ENCODE measurements at places on chromosomes 12 and 14.

GRCh38 chr14:74213907-74214803 is 25.1 kb upstream of the VSX2 start:
- no peak for DNase-seq

- no peak for DNase-seq
Measured at GRCh38 chr14:77663293-77663692, 44.5 kb downstream of the ALKBH1 start.

GRCh38 chr12:92582475-92582874 is 120.3 kb upstream of the PLEKHG7 start:
- DNase-seq, result no peak

DNA sequence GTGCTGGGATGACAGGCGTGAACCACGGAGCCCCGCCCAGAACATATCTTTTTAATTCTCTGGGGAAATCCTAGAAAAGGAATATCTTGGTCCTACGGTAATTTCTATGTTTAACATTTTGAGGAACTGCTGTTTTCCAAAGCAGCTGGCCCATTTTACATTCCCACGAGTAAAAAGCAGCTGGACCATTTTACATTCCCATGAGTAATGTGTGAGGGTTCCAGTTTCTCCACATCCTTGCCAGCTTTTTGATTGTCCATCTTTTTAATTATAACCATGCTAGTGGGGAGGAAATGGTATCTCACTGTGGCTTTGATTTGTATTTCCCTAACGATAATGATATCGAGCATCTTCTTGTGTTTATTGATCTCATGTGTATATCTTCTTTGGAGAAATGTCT is 4.4 kb upstream of the P2RX4 start:
- no peak for DNase-seq

DNA sequence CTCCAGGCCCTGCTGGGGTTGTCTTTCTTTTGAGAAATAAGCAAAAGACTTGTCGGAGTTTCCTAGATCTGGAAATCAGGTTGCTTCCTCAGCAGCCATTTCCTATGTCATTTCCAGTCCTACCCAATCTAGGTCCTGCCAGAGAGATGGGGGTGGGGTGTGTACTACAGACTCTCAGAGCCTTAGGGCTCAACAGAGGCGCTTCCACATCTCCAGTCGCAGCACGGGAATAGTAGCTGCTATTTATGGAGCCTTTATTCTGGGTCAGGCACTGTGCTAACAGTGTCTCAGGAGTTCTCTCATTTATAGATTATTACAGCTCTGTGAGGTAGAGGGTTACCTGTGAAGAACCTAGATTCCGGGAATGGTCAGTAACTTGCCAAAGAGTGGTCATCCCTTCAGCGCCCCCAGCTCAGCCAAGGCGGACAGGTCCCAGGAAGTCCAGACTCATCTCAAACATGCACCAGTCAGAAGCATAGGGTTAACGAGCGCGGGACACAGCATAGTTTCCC is 21.9 kb downstream of the DHRS2 start:
- DNase-seq, result no peak

GRCh38 chr12:87332987-87333726 is 696.0 kb downstream of the C12orf50 start:
- no peak for DNase-seq

- no peak for DNase-seq
Measured at GRCh38 chr12:132247718-132248452, 81.5 kb downstream of the GALNT9 start.

DNA sequence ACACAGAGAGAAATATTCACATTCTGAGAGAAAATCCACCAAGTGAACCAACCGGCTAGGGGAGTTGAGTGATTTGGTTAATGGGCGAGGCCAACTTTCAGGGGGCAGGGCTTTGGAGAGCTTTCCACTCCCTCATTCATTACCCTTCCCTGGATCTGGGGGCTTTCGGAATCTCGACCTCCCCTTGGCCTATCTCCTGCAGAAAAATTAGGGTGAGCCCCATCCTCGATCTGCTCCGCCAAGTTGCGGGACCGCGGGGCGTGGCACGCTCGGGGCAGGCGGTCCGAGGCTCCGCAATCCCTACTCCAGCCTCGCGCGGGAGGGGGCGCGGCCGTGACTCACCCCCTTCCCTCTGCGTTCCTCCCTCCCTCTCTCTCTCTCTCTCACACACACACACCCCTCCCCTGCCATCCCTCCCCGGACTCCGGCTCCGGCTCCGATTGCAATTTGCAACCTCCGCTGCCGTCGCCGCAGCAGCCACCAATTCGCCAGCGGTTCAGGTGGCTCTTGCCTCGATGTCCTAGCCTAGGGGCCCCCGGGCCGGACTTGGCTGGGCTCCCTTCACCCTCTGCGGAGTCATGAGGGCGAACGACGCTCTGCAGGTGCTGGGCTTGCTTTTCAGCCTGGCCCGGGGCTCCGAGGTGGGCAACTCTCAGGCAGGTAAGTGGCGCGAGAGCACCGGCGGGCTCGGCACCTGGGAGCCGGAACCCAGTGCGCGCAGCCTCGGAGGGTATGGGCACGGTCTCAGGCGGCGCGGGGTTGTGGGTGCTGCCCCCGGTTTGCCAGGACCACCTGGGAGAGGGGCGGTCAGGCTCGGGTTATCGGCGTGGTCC is at the start of gene ERBB3:
Gene ERBB3 (plus strand): TSS at position 443 of the 833 bp plus-strand sequence. CDS start 136 bp downstream, at position 579.
- peak; percentile 33 for DNase-seq

DNA sequence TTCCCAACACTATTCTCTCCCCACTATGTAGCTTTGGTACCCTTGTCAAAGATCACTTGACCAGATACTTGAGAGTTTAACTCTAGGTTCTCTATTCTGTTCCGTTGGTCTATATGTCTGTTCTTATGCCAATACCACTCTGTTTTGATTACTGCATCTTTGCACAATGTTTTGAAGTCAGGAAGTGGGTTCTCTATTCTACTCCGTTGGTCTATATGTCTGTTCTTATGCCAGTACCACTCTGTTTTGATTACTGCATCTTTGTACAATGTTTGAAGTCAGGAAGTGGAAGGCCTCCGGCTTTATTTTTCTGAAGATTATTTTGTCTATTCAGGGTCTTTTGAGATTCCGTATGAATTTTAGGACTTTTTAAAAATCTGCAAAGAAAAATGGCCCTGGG is 2.7 kb upstream of the NDUFA12 start:
- DNase-seq, result no peak

DNA sequence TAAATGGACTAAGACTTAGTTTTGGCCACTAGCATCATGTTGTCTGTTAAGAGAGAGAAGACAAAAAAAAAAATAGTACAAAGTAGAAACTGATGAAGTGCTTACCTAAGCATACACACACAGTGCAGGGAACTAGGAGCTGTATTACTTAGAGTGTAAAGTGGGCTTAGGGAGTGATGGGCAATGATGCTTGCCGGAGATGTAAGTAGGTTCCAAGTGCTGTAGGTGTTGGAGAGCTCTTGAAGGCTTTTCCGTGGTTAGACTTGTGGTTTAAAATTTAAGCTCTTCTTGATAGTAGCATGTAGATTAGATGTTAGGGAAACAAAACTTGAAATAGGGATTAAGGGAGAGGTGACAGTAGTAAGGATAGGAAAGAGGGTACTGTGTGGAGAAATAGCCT is 34.7 kb downstream of the MIA2 start:
- DNase-seq, result no peak

- no peak for DNase-seq
Measured at GRCh38 chr12:14949631-14950030, 11.3 kb upstream of the ERP27 start.

DNA sequence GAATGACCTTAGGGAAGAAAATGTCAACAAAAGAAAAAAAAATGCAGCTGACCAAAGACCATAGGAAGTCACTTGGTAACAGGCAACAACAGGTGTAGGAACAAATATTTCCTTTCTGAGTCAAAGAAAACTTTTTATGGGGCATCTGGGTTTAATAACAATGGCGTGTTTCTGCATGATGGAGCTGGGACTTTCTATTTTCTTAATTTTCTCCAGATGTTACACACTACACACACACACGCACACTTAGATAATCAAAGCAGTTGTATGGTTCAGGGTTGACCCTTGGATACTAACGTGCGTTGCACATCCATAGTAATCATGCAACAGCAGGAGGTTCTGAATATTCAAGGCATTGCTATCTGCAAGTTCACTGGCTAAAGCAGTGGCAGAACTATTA is 47.9 kb upstream of the NTF3 start:
- DNase-seq, result no peak

DNA sequence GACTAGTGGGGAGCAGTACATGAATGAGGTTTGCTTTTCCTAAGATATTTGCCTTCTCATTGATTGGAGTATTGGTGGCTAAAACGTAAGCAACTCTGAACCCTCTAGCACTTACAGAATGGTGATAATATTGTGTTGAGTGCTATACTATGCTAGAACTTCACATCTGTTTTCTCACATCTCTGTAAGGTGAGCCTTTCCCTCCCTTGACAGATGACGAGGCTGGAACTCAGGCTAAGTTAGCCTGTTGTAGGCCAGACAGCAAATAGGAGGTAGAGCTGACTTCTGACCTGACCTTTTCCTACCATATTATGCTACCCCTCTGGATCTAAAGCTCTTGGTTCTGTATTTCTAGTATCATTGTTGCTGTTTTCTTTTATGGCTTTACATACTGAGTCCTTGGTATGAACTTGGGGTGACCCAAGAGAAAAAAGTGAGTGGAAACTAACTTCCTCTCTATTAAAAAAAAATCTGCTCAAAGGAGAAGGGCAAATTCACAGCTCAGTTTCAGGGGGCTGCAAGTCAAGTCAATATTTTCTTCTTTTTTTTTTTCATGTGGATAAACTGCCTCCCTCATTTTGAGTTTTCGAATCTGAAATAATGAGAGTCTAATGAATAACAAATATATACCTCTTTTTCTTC is 85.9 kb downstream of the CRADD start:
- no peak for DNase-seq

GRCh38 chr12:19244312-19244711 is 114.8 kb downstream of the PLEKHA5 start:
- no peak for DNase-seq

DNA sequence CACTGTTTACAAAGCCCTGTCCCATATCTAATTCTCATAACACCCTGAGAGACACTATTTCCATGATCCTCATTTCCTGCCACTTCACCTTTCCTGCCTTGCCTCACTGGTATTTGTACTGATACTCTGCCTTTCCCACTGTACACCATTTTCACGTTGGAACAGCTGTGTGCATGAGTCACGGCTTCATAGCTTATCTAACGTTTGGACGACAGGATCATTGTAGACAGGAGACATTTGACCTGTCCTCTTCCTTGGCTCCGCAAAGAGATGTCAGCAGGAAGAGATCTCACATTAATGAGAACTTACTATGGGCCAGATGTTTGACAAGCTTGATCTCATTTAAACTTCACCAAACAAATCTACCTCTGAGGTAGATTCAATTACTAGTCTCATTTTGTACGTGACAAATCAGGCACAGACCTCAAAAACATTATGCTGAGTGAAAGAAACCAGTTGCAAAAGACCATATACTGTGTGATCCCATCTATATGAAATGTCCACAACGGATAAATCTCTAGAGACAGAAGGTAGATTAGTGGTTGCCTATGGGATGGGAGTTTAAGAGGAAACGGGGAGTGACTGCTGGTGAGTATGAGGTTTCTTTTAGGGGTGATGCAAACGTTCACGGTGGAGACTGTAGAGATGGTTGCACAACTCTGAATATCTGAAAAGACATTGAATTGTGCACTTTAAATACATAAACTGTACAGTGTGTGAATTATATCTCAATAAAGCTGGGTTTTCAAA is 71.2 kb downstream of the KCNK13 start:
- no peak for DNase-seq

- DNase-seq, result peak; percentile 32
Measured at GRCh38 chr14:104563742-104564615, 15.6 kb upstream of the C14orf180 start.
